ENCODE measurements at places on chromosomes 2 and 18.

- peak; percentile 52 for DNase-seq
Measured at GRCh38 chr18:9433671-9434121, 41.6 kb upstream of the RALBP1 start.

GRCh38 chr2:191446910-191447309, 201.7 kb downstream of the MYO1B start:
- no peak for DNase-seq

GRCh38 chr2:239196474-239197021, 204.3 kb downstream of the HDAC4 start:
- DNase-seq, result no peak

DNA sequence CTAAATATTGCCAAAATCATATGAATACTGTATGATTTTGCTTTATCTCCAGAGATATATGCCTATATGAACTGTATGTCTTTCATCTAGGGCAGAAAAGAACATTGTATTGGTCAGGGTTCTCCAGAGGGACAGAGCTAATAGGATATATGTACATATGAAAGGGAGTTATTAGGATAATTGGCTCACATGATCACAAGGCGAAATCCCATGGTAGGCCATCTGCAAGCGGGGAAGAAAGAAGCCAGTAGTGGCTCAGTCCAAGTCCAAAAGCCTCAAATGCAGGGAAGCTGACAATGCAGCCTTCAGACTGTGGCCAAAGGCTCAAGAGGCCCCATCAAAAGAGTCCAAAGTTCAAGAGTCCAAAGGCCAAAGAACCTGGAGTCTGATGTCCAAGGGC, 209.9 kb downstream of the RNF144A start:
- DNase-seq, result no peak

GRCh38 chr2:175049661-175050060, 44.5 kb upstream of the CHN1 start:
- DNase-seq, result no peak

- DNase-seq, result no peak
Measured at GRCh38 chr2:105388971-105389381, 9.9 kb downstream of the FHL2 start.

- peak; percentile 9 for DNase-seq
Measured at GRCh38 chr2:33441235-33441810, 35.1 kb upstream of the RASGRP3 start.

DNA sequence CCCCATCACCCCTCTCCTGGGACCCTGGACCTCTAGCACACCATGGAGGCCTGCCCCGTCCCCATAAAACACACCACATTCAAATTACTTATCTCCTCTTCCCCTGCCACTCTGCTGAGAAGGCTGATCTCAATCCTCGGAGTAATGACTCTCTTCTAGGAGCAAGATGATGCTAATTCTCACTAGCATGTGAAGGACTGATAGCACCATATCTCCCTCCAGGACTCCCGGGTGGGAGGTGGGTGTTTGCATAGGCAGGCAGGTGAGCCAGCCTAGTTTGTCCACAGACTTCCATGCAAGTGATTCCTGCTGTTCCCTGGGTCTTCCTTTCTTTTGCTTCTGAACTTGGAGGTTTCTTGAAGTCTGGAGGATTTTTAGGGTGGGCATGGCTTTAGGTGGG, 40.5 kb downstream of the HPCAL1 start:
- no peak for DNase-seq

DNA sequence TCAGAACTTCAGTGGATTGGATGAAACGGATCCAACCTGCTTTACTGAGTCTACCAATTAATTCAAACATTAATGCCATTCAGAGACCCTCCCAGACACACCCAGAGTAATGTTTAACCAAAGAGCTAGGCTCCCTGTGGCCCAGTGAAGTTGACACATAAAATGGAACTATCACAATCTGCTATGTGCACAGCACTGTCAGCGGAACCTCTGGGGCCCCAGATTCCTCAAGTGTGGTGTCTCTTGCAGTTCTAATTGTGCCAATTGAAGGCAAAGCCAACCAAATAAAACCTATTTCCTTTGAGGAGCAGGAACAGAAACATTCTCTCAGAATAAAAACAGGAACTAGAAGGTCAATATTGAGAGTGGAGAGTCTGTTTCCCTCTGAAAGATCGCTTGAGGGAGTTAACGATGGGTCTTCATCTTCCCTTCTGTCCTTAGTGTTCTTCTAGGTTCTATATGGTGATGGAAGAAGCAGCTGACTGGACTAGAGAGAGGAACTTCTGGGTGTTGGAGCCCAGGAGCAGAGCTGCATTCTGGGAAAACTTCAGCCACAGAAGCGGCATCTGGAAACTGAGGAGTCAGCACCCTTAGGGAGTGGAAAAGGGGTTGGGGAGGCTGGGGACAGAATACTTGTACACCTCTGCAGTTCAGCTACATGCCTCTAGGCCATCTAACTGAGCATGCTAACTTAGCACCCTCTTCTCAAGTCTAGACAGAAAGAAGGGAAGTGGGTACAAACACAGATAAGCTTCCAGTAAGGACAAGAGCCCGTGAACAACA, 174.4 kb upstream of the FBXO11 start:
- no peak for DNase-seq

- no peak for DNase-seq
Measured at GRCh38 chr2:23280401-23280800, 104.6 kb upstream of the KLHL29 start.

DNA sequence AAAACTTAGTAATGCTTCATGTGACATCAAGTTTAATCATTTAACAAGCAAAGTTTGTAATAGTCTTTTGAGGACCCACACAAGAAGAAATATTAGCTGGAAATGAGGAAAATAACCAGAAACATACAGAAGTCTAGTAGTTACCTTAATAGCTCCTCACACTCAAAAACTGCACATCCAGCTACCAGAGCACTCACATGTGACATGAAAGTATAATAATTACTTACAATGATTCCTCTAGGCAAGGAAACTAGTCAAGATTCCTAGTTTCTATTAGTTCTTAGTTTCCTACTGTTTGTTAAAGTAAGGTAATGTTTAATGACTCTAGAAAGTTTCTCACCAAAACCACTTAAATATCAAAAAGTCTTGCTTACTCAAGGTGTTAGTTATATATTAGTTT, 335.8 kb downstream of the RAD51AP2 start:
- DNase-seq, result no peak

- DNase-seq, result no peak
Measured at GRCh38 chr2:150144546-150145298, 342.7 kb downstream of the RND3 start.

DNA sequence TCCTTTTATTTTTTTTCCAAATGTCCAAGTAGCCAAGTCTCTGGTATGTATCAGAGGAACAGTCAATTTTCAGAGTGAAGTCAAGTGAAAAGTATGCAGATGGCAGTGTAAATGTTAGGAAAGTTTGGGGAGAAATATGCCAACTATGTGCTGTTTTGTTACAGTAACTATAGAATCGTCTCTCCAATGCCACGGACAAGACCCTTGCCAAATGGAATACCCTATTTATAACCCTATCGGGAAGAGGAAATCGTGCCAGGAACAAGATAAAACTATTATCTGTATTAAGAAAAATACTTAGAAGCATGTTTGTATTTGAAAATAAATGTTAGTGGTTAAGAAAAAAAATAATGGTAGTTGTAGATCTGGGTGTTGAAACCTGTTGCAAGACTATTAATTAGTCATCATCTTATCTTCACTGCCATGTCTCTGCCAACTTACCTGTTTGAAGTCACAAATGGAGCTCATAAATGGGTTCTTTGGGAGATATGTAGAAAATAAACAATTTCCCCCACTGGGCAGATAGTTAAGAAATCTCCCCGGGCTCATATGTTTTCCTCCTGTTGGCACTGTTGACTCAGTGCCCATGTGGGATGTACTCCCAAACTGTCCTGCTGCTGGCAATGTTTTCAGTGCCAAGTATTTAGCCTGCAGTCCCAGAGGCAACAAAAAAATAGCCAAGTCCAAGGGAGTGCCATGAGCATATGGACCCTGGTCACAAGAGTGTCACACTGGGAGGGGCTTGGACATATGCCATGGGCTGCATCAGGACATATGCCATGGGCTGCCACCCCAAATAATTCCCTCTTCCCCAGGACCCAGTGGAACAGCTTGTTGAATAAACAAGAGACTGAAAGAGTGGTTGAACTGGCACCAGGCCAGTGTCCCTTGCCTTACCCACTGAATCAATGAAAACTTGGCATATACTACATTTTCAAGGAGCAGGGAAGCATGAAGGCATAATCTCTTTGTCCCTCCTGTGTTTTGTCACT, 366.9 kb downstream of the OSR1 start:
- no peak for DNase-seq

GRCh38 chr2:214549946-214550345, 139.1 kb downstream of the VWC2L start:
- DNase-seq, result no peak

DNA sequence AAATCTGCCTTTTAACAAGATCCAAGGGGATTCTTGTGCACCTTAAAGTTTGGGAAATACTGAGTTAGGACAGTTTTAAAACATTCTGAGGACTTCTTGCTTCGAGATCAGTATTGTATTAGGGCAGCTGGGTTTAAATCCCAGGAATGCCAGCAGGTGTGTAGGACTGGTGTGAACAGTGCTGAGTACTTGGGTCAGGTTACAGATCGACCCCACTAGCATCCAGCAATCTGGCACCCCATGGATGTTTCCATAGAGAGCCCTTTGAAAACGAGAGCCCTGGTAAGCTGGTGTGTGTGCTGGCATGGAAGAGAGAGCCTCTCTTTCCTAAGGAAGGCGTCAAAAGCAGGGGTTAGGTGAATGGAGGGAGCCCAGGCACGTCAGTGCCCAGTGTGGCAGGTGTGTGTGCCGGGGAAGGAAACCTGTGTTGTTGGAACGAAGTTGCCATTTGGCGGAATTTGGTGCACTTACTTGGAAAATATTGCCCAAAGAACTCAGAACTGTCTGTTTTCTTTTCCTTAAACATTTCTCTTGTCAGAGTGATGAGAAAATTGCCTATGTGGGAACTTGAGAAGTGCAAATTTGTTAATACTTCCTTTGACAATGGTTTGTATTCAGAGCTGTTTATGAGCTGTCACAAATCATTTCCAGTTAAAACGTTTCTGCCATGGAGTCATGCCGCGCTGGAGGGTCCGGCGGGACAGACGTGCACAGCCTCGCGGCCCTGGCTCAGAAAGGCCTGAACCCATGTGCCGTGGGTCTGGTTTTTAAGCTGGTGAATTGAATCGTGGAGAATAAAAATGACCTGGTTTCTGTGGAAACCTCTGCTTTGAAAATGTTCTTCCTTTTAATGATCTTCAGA, 38.1 kb downstream of the LDLRAD4 start:
- no peak for DNase-seq

GRCh38 chr2:155377266-155377680, 678.8 kb downstream of the KCNJ3 start:
- peak; percentile 28 for DNase-seq

DNA sequence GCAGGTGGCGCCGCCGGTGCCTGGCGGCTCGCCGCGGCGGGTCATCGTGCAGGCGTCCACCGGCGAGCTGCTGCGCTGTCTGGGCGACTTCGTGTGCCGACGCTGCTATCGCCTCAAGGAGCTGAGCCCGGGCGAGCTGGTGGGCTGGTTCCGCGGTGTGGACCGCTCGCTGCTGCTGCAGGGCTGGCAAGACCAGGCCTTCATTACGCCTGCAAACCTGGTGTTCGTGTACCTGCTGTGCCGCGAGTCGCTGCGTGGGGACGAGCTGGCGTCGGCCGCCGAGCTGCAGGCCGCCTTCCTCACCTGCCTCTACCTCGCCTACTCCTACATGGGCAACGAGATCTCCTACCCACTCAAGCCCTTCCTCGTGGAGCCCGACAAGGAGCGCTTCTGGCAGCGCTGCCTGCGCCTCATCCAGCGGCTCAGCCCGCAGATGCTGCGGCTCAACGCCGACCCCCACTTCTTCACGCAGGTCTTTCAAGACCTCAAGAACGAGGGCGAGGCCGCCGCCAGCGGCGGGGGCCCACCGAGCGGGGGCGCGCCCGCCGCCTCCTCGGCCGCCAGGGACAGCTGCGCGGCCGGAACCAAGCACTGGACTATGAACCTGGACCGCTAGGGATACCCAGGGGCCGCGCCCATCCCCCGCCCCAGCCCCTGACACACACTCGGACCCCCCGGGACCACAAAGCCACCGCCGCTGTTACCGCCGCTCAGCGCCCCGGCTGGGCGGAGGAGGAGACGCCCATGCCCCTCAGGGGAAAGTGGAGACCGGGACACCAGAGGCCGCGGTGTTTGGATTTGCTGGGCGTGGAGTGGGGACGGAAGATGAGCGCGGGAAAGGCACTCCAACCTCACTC, 1.1 kb downstream of the CDK5R2 start:
- DNase-seq, result peak; percentile 32

GRCh38 chr18:7696780-7697179, 129.7 kb downstream of the PTPRM start:
- no peak for DNase-seq

DNA sequence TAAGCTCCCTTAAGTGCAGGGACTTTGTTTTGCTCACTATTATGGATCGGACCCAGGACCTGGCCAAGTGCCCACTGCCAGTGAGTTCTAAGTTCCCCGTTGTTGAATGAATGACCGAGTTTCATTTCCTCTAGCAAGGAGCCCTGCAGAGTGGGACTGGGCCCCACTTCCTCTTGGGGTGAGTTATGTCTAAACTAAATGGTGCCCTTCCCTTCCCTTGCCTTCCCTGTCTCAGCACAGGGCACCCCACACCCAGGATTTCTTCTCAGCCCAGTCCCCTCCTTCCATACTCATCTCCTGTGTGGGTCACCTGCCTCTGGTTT, 195.3 kb upstream of the HS6ST1 start:
- no peak for DNase-seq

- DNase-seq, result no peak
Measured at GRCh38 chr2:3293221-3293620, 84.4 kb downstream of the EIPR1 start.

GRCh38 chr18:37420315-37420880, 145.2 kb downstream of the CELF4 start:
- no peak for DNase-seq

All from SK-N-DZ (cell line).